RPMI7951 (cell line): ENCODE measurements at places on chromosomes 1 and 21. TPM values are rescaled to one million over a fixed set of nuclear protein-coding genes. Genes with fewer than 3 reads are reported as not detected.

Gene DTL
- 24.2 and 28.0 TPM in 2 replicates for total RNA-seq

Gene CBR1
- total RNA-seq: 210 and 283 TPM in 2 replicates

Gene AIRE
- 0.10 TPM in 1 of 2 replicates, not detected in the other for total RNA-seq

Gene OR2AK2
- not detected in 2 replicates for total RNA-seq

Gene FAM72A
- total RNA-seq: 7.5 and 12.1 TPM in 2 replicates

Gene ASPM
- 101 and 119 TPM in 2 replicates for total RNA-seq

Gene SPATA45
- total RNA-seq: not detected in 2 replicates

Gene MYOM3
- total RNA-seq: under 0.01 and 0.12 TPM in 2 replicates

Gene GPR37L1
- not detected in 2 replicates for total RNA-seq

Gene ARID4B
- total RNA-seq: 13.2 and 16.9 TPM in 2 replicates

Gene UMODL1
- not detected in 2 replicates for total RNA-seq

Gene EIF4G3
- 29.9 and 31.6 TPM in 2 replicates for total RNA-seq

Gene PCAT6
- 0.72 TPM in 1 of 2 replicates, not detected in the other for total RNA-seq

Gene NBPF4
- 0.60 and 0.88 TPM in 2 replicates for total RNA-seq

Gene GPR3
- 4.5 and 6.4 TPM in 2 replicates for total RNA-seq

Gene THEM5
- not detected in 2 replicates for total RNA-seq

Gene AMY1A
- total RNA-seq: not detected in 2 replicates

Gene ADAMTS4
- total RNA-seq: 5.2 and 8.3 TPM in 2 replicates

Gene C1orf53
- total RNA-seq: 2.6 and 8.3 TPM in 2 replicates

Gene CAMSAP2
- total RNA-seq: 18.9 and 22.3 TPM in 2 replicates

Gene DMRTA2
- 0.12 and 0.20 TPM in 2 replicates for total RNA-seq

Gene RXRG
- 0.39 and 0.96 TPM in 2 replicates for total RNA-seq

Gene ZNF648
- total RNA-seq: not detected in 2 replicates

Gene FCER1G
- total RNA-seq: 1.3 TPM in 1 of 2 replicates, not detected in the other

Gene HRNR
- under 0.01 TPM in 1 of 2 replicates, not detected in the other for total RNA-seq

Gene LRRN2
- total RNA-seq: not detected in 2 replicates

Gene SDE2
- 10.5 and 14.0 TPM in 2 replicates for total RNA-seq

Gene ADARB1
- 1.2 and 1.3 TPM in 2 replicates for total RNA-seq

Gene RGS1
- total RNA-seq: 53.3 and 62.4 TPM in 2 replicates

Gene EFNA3
- 0.48 and 0.68 TPM in 2 replicates for total RNA-seq

Gene OR6N1
- total RNA-seq: not detected in 2 replicates

Gene C1orf232
- total RNA-seq: not detected in 2 replicates

Gene OR2T29
- not detected in 2 replicates for total RNA-seq

Gene REG4
- not detected in 2 replicates for total RNA-seq

Gene LCE3A
- total RNA-seq: not detected in 2 replicates

Gene PYGO2
- 16.1 and 18.4 TPM in 2 replicates for total RNA-seq
